A549 treated with GW870086 at 1 μM for 4 hours (cell line): ENCODE measurements at places on chromosomes 1 and 21. TPM values are rescaled to one million over a fixed set of nuclear protein-coding genes. Genes with fewer than 3 reads are reported as not detected.

Gene PEA15
- total RNA-seq: 166 to 186 TPM (median 176 TPM) in 5 replicates

Gene BARHL2
- not detected in 5 replicates for total RNA-seq

Gene PALMD
- total RNA-seq: 0.33 to 0.46 TPM (median 0.42 TPM) in 5 replicates

Gene AMY1B
- not detected in 5 replicates for total RNA-seq

Gene CZIB
- total RNA-seq: 28.7 to 32.7 TPM (median 29.8 TPM) in 5 replicates

Gene PADI2
- 0.87 to 1.5 TPM (median 1.00 TPM) in 5 replicates for total RNA-seq

Gene CSTB
- total RNA-seq: 81.7 to 101 TPM (median 88.1 TPM) in 5 replicates

Gene PTCH2
- 0.15 to 0.25 TPM (median 0.19 TPM) in 5 replicates for total RNA-seq

Gene OLIG2
- not detected in 5 replicates for total RNA-seq

Gene PGLYRP4
- not detected in 5 replicates for total RNA-seq

Gene PNRC2
- total RNA-seq: 28.1 to 41.7 TPM (median 32.4 TPM) in 5 replicates

Gene PLA2G5
- total RNA-seq: not detected in 5 replicates

Gene ACKR1
- total RNA-seq: not detected in 5 replicates

Gene CTPS1
- 88.7 to 111 TPM (median 97.9 TPM) in 5 replicates for total RNA-seq

Gene SLC35F3
- 4.0 to 5.4 TPM (median 5.3 TPM) in 5 replicates for total RNA-seq

Gene MAP1LC3C
- 0.17 to 0.39 TPM (median 0.24 TPM) in 4 of 5 replicates, not detected in the other for total RNA-seq

Gene PM20D1
- not detected in 5 replicates for total RNA-seq

Gene MYBPH
- total RNA-seq: 0.07 TPM in 1 of 5 replicates, not detected in the others

Gene MCOLN3
- total RNA-seq: 2.9 to 4.7 TPM (median 3.6 TPM) in 5 replicates

Gene SAMD11
- total RNA-seq: 16.9 to 31.9 TPM (median 30.4 TPM) in 5 replicates

Gene KCNN3
- total RNA-seq: 0.02 to 0.19 TPM (median 0.07 TPM) in 4 of 5 replicates, not detected in the other

Gene CFHR3
- 0.08 to 0.20 TPM (median 0.15 TPM) in 4 of 5 replicates, not detected in the other for total RNA-seq

Gene CASQ2
- 0.06 TPM in 1 of 5 replicates, not detected in the others for total RNA-seq

Gene FAM43B
- total RNA-seq: 2.9 to 4.4 TPM (median 4.0 TPM) in 5 replicates

Gene TAS1R1
- not detected in 5 replicates for total RNA-seq

Gene SPRR2F
- total RNA-seq: not detected in 5 replicates

Gene PGBD5
- 0.35 to 0.66 TPM (median 0.42 TPM) in 5 replicates for total RNA-seq

Gene EVA1B
- 11.7 to 24.8 TPM (median 22.8 TPM) in 5 replicates for total RNA-seq
